Activated CD4-positive, alpha-beta memory T cell treated with anti-CD3 and anti-CD28 coated beads for 36 hours (primary cell): ENCODE measurements at places on chromosomes 2 and 18.

GRCh38 chr2:134758633-134759032 is 39.8 kb upstream of the TMEM163 start:
- peaks cover 4% of the 10 kb centered on the region for H3K36me3 ChIP-seq
- H3K4me1 ChIP-seq: peaks cover 2% of the 10 kb centered on the region
- H3K27ac ChIP-seq: no peak overlapping the region
- no peak for DNase-seq

DNA sequence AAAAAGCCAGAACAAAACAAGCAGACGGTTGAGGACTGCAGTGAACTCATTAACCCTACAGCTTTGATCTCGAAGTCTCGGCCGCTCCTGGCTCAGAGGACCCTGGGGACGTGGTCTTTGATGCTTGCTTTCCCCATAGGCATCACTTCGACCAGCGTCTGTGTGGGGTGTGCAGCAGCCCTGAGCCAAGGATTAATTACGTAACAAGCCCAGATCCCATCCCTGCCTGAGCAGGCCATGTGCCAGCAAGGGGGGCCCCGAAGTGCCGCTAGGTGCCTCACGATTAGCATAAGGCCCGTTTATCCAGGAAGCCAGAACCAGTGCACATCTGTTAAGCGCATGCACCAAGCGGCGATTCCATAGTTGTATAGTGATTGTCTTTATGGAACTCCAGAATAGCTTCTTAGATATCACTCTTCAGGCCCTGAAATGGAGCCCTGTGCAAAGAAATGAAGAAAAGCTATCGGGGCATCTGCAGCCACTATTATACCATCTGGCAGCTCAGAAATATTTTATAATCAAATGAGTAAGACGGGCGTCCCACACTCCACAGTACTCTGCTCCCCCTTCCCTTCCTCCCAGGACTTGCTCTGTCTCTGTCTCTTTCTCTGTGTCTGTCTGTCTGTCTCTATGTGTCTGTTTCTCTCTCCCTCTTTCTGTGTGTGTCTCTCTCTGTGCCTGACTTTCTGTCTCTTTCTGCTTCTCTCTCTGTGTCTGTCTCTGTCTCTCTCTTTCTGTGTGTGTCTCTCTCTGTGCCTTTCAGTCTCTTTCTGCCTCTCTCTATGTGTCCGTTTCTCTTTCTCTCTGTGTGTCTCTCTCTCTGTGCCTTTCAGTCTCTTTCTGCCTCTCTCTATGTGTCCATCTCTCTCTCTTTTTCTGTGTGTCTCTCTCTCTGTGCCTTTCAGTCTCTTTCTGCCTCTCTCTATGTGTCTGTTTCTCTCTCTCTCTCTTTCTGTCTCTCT is 41.7 kb downstream of the HPCAL1 start:
- H3K27ac ChIP-seq: no peak overlapping the region
- H3K27me3 ChIP-seq: no peaks in the 10 kb centered on the region
- H3K4me3 ChIP-seq: no peak overlapping the region

- H3K27ac ChIP-seq: no peak overlapping the region
- no peaks in the 10 kb centered on the region for H3K36me3 ChIP-seq
Observed at GRCh38 chr2:24159708-24160107, 15.1 kb upstream of the FAM228A start.

DNA sequence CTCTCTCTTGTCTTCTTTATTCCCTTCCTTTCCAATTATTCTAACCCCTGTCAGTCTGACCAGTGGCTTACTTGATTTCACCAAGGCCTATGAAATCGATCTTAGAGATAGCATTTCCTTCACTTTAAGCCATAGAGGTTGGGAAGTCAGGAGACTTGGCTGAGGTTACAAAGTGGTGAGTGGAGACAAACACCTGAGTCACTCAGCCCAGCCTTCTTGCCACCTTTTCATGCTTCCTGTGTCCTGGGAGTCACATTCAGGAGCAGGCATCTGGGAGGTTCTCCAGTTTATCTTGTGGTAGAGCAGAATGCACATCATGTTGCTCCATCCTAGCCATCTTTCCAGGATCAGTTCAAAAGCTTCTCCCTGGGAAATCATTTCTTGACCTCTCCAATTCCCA is 59.1 kb downstream of the VSNL1 start:
- H3K36me3 ChIP-seq: no peaks in the 10 kb centered on the region
- peaks cover 9% of the 10 kb centered on the region for H3K27me3 ChIP-seq
- DNase-seq: no peak
- no peak overlapping the region for H3K4me3 ChIP-seq
- H3K27ac ChIP-seq: no peak overlapping the region

DNA sequence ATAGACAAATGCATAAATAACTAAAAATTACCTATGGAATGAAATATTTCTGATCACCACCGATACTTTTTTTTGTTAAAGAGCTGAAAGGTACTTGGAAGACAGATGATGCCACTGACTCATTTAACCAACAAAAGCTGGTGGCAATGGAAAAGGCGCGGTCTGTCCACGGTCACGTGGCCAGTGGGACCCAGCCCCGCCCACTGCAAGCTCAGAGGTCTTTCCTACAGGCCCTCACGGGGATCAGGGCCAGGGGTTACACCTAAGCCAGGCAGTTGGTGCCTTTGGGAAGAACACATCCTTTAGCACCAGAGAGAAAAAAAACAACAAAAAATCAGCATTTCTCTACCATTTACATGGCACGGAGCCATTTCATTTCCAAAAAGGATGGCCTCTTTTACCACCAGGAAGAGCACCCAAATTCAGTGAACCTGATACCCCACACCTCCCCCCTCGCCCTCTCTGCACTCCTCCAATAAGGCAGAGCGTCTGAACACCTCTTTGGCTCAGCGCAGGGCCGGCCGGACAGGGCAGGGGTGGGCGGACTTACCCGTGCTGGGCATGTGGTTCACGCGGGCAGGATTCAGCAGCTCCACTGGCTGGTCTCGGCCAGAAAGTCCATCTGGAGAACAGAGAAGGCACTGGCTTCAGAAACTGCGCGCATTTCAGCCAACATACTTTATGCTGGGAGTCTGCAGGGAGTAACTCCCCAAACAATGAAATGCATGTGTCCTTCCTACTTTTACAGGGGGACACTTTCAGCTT is 164.6 kb downstream of the HDAC4 start:
- no peak overlapping the region for H3K27ac ChIP-seq
- no peaks in the 10 kb centered on the region for H3K36me3 ChIP-seq
- H3K4me1 ChIP-seq: peaks cover 44% of the 10 kb centered on the region
- no peak for DNase-seq
- H3K4me3 ChIP-seq: no peak overlapping the region

DNA sequence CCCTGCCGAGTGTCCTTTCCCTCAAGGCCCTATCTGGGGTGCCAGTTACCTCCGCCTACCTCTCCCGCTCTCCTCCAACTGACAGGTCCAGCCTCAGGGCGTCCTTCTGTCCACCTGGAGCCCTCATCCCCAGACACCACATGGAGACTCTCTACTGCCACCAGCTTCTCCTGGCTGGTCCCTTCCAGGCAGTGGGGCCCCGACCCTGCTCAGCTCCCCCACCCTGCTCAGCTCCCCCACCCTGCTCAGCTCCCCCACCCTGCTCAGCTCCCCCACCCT is 74.0 kb upstream of the ODC1 start:
- H3K36me3 ChIP-seq: no peaks in the 10 kb centered on the region
- no peaks in the 10 kb centered on the region for H3K4me1 ChIP-seq
- H3K27me3 ChIP-seq: no peaks in the 10 kb centered on the region
- no peak for DNase-seq
- no peak overlapping the region for H3K27ac ChIP-seq

DNA sequence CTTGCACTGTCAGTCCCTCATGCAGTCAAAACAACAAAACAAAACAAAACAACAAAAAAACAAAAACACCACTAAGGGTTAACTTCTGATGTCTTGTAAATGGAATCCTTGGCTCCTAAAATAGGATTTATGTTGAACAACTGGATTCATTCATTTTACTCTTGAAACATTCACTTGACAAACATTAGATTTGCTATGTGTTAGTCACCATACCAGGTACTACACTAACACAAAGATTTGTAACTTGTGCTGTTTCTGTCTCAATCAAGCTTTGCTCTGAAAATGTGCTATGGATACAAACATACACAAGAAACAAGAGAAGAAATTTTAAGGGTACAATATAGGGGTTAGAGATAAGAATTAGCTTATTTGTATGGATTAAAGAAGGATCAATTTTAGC is 812.8 kb downstream of the LRP1B start:
- no peaks in the 10 kb centered on the region for H3K4me1 ChIP-seq
- no peak for DNase-seq
- H3K36me3 ChIP-seq: no peaks in the 10 kb centered on the region
- no peaks in the 10 kb centered on the region for H3K27me3 ChIP-seq
- H3K27ac ChIP-seq: no peak overlapping the region

DNA sequence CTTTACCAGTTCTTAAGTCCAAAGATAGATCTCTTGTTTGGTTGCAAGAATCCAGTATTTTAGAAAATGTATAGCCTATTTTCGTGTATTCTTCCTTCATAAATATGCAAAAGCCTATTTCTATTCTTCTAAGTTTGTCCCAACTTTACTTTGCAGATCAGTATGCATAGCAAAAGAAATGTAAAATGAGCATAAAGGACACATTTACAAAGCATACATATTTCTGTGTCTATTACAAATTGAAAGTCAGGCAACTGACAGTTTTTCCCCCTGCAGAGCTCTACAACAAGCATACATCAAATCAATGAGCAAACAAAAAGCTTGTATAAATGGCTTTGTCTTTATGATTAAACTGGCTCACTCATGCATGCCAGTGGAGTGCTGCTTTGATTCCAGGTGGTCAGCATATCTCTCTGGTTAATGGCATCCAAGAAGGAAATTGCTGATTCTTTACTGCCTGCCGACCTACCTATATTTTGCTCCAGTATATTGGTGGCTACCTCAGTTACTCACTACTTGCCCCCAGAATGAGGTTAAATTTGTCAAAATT is 10.0 kb upstream of the VPS54 start:
- H3K4me1 ChIP-seq: peaks cover 26% of the 10 kb centered on the region
- no peak overlapping the region for H3K4me3 ChIP-seq
- no peaks in the 10 kb centered on the region for H3K27me3 ChIP-seq
- peaks cover 5% of the 10 kb centered on the region for H3K36me3 ChIP-seq
- H3K27ac ChIP-seq: no peak overlapping the region
- DNase-seq: no peak

DNA sequence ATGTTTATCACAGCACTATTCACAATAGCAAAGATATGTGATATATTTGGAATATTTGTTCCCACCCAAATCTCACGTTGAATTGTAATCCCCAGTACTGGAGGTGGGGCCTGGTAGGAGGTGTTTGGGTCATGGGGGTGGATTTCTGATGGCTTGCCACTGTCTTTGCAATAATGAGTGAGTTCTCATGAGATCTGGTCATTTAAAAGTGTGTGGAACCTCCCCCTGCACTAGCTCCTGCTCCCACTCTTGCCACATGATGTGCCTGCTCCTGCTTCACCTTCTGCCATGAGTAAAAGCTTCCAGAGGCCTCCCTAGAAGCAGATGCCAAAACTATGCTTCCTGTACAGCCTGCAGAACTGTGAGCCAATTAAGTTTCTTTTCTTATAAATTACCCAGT is 72.2 kb upstream of the DYNC1I2 start:
- no peaks in the 10 kb centered on the region for H3K4me1 ChIP-seq
- H3K36me3 ChIP-seq: no peaks in the 10 kb centered on the region
- no peaks in the 10 kb centered on the region for H3K27me3 ChIP-seq
- H3K4me3 ChIP-seq: no peak overlapping the region
- H3K27ac ChIP-seq: no peak overlapping the region

- DNase-seq: no peak
- no peaks in the 10 kb centered on the region for H3K4me1 ChIP-seq
- peaks cover 3% of the 10 kb centered on the region for H3K27me3 ChIP-seq
- H3K27ac ChIP-seq: no peak overlapping the region
- H3K36me3 ChIP-seq: no peaks in the 10 kb centered on the region
Observed at GRCh38 chr2:114754907-114755563, 312.6 kb downstream of the DPP10 start.

GRCh38 chr2:20150806-20151571 is 73.9 kb downstream of the SDC1 start:
- H3K4me1 ChIP-seq: no peaks in the 10 kb centered on the region
- no peak overlapping the region for H3K4me3 ChIP-seq
- H3K36me3 ChIP-seq: no peaks in the 10 kb centered on the region

GRCh38 chr2:54613386-54613785 is 110.1 kb upstream of the EML6 start:
- H3K4me3 ChIP-seq: no peak overlapping the region
- H3K27me3 ChIP-seq: no peaks in the 10 kb centered on the region
- no peak for DNase-seq
- H3K36me3 ChIP-seq: peaks cover 17% of the 10 kb centered on the region
- H3K4me1 ChIP-seq: peaks cover 34% of the 10 kb centered on the region

GRCh38 chr2:169767243-169767888 is 31.3 kb upstream of the SSB start:
- peak overlapping the region; percentile 29 for H3K4me3 ChIP-seq
- no peaks in the 10 kb centered on the region for H3K36me3 ChIP-seq
- peaks cover 11% of the 10 kb centered on the region for H3K27me3 ChIP-seq
- H3K4me1 ChIP-seq: peaks cover 7% of the 10 kb centered on the region

DNA sequence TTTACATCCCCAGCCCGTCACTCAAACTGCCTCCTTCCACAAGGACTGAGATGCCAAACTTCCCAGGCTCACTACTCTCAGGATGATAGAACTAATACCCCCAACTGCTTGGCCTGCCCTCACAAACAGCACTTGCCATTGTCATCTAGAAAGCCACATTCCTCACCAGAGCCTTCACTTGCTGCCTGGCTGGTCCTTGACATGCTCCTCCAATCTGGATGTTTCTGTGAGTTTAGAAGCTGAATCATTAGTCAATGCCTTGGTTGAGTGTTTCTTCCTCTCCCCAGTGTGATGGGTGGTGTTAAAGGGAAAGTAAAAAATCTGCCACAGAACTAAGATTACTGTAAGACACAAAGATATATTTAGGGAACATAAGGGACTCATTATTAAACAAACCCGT is 52.5 kb downstream of the MARCHF4 start:
- H3K27ac ChIP-seq: no peak overlapping the region
- no peaks in the 10 kb centered on the region for H3K36me3 ChIP-seq
- no peak overlapping the region for H3K4me3 ChIP-seq
- DNase-seq: no peak
- H3K27me3 ChIP-seq: no peaks in the 10 kb centered on the region
- peaks cover 6% of the 10 kb centered on the region for H3K4me1 ChIP-seq

DNA sequence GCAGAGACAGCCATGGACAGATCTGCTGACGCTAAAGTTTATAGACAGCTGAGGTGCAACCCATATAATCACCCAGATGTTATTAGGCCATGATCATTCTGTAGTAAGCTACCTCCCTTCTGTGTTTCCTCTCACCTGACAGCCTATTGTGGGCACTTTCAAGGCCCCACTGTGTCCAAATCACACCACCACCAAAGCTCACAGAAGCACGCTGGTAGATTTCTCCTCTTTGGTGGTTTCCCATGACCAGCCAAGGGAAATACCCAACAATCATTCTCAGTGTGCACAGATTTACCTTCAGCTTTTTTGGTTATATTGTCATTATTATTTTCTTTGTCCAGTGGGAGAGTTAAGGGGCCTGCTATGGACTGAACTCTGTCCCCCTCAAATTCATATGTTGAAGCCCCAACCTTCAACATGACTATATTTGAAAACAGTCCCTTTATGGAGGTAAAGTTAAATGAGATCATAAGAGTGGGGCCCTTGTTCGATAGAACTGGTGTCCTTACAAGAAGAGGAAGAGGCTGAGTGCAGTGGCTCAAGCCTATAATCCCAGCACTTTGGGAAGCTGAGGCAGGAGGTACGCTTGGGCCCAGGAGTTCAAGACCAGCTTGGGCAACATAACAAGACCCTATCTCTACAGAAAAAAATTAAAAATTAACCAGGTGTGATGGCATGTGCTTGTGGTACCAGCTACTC is 74.0 kb upstream of the MSH6 start:
- no peaks in the 10 kb centered on the region for H3K4me1 ChIP-seq
- no peak for DNase-seq
- no peaks in the 10 kb centered on the region for H3K36me3 ChIP-seq
- no peak overlapping the region for H3K4me3 ChIP-seq
- H3K27me3 ChIP-seq: no peaks in the 10 kb centered on the region
